ENCODE measurements at places on chromosomes 6 and 20. TPM values are rescaled to one million over a fixed set of nuclear protein-coding genes. Genes with fewer than 3 reads are reported as not detected.
A peak's percentile ranks its signal among the peaks of the same experiment; 100 is the strongest.

DNA sequence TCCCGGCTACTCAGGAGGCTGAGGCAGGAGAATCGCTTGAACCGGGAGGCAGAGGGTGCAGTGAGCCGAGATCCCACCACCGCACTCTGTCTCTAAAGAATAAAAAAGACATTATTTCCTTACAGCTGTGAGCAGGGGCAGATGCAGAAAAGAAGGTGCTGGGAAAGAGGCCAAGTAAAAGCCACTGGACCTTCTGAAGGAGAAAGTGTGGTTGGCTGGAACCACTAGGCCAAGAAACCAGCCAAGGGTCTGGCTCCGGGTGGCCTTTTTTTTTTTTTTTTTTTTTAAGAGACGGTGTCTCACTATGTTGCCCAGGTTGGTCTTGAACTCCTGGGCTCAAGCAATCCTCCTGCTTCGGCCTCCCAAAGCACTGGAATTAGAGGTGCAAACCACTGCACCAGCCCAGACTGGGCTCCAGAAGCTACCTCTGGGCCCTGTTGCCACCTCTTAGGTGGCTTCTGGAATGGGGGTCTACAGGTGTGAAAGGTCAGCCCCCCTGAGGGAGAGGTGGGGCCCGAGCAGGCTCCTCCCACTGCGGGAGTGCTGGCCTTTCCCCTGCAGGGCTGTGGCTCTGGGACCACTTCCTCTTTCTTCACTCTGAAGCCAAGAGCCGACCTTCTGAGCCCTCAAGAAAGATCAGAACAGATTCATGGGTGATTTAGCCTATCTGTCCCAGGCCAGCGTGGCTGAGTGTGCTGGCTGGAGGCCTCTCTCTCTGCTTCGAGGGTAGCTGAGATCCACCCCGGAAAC lies at the start of gene FGD2:
FGD2 (plus strand) TSS at position 595 of the 750 bp plus-strand sequence. CDS start 163 bp downstream, outside the sequence.
- DNase-seq = no peak

DNA sequence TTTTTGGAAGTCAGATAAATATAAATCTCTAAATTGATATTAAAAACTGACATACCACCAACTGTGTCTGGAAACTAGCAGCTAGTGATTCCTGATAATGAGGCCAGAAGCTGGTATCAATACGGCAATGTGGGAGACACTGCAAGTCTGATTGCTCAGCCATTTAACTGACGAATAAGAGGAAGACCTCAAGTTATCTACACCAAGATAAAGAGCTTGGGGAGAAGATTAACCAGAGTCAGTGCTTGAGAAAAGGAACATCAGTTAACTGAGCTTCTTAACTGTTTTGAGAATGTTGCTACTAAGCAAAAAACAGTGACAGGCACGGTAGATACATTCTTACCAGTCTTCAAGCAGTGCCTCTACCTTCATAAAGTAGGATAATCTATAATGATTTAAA lies 140.4 kb upstream of the TENT5A start:
- DNase-seq = no peak

The CALHM6 gene
- 1.6 TPM for total RNA-seq

The LAMA4 gene
- 3.8 TPM for total RNA-seq

- no peak for DNase-seq
Measured at GRCh38 chr20:23203951-23204730, 118.0 kb upstream of the CD93 start.

DNA sequence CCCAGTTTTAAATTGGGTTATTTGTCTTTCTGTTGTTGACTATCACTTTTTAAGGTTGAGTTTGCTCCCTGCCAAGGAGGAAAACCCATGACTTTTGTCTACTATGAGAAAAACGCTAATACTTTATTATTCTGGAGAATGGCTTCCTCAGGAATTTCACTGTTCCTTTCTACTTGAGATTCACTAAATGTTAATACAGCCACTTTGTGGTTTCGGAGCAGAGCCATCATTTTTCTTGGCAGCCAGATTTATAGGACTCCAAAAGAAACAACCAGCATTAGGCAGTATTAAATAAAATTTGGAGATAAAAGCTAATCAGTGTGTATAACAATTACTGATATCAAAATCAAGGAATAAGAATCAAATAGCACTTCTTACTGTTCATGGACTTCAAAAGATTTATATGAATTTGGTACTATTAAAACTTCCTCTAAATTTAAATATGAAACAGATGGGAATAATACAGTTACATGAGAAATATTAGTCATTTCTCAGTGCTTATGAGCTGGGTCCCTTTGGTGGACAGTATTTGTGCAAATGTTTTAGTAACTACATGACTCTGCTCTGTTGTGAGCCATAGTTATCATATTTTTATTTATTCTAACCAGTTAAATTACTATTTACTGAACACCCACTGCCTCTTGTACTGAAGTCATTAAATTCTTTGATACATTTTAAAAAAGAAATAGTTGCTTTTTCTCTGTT lies 64.1 kb upstream of the FBXO30 start:
- DNase-seq = no peak

GRCh38 chr6:162785632-162786242 lies 58.0 kb downstream of the PACRG start:
- DNase-seq = no peak

The GFOD1 gene
- total RNA-seq = 4.8 TPM

DNA sequence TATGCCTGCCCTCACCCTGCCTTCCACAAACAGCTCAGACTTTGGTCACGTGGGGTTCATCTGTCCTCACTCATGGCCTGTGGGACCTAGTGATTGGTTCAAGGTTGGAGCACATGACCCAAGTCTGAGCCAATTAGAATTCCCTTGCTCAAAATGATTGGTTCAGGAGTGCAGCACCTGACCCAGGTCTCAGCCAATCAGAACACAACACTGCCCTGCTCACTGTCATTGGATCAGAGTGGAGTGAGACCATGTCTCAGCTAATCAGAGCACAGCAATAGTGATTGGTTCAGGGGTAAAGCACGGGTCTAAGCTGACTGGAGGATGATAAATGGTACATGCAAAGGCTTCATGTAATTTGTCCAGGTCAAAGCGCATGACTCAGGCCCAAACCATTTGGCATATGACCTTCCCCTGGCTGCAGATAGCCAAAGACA lies 102.2 kb downstream of the PREX1 start:
- DNase-seq = no peak

GRCh38 chr20:24977336-24977735 lies 15.2 kb downstream of the APMAP start:
- DNase-seq = no peak

GRCh38 chr6:127191716-127192115 lies 73.2 kb downstream of the RSPO3 start:
- DNase-seq = no peak

DNA sequence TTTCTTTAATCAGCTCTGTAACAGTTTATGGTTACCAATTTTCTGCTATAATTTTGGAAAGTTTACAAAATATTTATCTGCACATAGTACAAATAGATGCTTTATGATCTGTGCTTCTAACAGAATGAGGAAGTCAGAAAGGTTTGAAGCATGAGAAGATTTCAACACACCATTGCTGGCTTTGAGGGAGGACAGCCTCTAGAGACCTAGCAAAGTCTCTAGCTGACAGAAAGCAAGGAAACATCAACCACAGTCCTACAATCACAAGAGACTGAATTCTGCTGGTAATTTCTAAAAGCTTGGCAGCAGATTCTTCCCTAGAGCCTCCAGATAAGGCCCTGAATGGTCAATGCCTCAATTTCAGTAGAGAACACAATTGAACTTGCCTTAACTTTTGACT lies 750.8 kb upstream of the SLC35B3 start:
- DNase-seq = no peak

- DNase-seq = no peak
Measured at GRCh38 chr20:60053125-60053817, 95.0 kb downstream of the CDH26 start.

DNA sequence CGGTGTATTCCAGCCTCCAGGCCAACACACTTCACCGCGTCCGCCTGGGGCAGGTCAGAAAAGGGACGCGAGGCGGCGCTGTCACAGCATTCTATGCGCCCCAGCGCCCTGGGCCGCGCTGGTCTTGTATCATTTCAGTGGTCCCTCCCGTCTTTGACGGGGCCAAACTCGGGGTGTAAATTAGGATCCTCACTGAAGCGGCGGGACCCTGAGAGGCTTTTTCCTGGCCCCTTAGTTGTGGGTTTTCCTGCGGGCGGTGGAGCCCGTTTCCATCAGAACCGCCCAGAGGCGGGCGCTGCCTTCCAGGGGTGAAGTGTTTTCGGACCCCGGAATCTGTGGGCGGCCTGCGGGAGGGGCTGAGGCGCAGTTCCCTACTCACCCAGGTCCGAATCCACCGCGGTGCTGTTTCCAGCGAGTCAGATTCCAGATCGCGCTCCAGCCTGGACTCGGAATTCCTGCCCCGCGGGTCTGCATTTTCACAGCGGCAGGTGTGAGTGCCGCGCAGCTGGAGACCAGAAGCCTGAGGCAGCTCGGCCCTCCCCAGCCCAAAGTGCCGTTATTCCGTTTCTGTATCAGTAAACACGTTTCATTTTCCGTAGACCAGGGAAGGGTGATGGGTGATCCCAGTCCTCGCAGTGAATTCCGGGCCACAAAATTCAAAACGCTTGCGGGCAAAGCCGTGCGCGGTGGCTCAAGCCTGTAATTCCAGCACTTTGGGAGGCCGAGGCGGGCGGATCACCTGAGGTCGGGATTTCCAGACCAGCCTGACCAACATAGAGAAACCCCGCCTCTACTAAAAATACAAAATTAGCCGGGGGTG lies 3.9 kb upstream of the MICB start:
- DNase-seq = peak; percentile 84

GRCh38 chr6:114249522-114249921 lies 93.3 kb downstream of the HS3ST5 start:
- DNase-seq = no peak

The POU3F2 gene
- total RNA-seq = 1.4 TPM

- DNase-seq = no peak
Measured at GRCh38 chr6:50819466-50819903, 814 bp downstream of the TFAP2B start.

The SRSF12 gene
- total RNA-seq = 3.9 TPM

DNA sequence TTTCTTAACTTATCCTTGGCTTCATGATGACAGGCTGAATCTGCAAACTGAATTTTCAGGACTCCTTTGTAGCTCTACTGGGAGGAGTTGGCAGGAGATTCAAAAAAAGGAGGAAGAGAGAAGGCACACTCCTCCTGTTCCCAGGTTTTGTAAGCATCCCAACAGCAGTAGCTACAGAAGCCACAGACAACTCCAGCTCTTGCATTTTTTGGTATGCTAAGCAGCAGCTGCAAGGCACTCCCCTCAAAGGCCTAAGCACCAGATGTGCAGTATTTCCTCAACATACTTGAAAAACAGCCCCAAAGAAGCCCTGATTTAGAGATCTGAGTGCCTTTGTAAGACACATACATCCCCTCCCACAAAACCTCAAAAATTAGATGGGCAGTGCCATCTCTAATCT lies 328.6 kb upstream of the SYNCRIP start:
- DNase-seq = no peak

The TRIM31 gene
- 1.8 TPM for total RNA-seq

The BTN1A1 gene
- total RNA-seq = 0.36 TPM

The SLC16A10 gene
- total RNA-seq = 25.6 TPM

The TMEM244 gene
- total RNA-seq = not detected

The SLC35D3 gene
- total RNA-seq = 0.41 TPM
